Stimulated activated CD4-positive, alpha-beta T cell treated with anti-CD3 and anti-CD28 coated beads, Interleukin-1b, Interleukin-23, amount 100 ng/mL, for 1 hour (primary cell): ENCODE measurements at places on chromosomes 12 and 14.

DNA sequence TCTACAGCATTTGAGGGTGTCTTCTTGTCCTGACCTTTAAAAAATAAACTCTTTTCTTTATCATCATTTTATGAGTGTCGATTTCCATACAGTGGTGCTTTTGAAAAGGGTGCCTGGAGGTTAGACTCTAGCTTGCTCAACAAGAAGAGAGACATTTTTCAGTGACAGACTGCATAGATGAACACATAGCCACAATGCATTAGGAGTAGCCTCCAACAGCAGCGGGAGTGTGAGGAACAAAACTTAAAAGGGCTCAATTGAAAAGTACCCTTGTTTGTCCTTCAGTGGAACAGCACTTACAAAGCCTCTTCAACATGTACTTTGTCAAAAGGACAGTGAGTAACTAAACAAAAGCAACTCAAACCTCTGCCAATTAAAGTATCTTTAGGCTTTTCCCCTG, 119.3 kb downstream of the SOX5 start:
- DNase-seq = no peak

- no peak for DNase-seq
Measured at GRCh38 chr12:39277416-39277815, 165.5 kb downstream of the KIF21A start.

DNA sequence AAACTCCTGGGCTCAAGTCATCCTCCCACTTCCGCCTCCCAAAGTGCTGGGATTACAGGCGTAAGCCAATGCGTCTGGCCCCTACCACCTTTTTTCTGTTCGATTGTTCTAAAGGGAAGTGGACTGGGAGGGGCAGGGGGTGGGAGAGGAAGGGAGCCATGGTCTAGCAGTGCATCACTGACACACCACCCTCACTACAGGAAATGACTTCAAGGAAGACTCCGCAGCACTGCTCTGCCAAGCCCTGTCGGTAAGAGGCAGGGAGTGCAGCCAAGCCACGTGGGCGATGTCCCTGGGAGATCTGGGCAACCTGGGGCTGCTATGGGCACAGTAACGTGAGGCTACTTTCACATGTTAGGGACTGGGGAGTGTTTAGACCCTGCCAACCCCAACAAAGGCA, 18.0 kb downstream of the LRRC74A start:
- peak; percentile 21 for DNase-seq

GRCh38 chr12:24256684-24257083, 307.2 kb upstream of the SOX5 start:
- no peak for DNase-seq

DNA sequence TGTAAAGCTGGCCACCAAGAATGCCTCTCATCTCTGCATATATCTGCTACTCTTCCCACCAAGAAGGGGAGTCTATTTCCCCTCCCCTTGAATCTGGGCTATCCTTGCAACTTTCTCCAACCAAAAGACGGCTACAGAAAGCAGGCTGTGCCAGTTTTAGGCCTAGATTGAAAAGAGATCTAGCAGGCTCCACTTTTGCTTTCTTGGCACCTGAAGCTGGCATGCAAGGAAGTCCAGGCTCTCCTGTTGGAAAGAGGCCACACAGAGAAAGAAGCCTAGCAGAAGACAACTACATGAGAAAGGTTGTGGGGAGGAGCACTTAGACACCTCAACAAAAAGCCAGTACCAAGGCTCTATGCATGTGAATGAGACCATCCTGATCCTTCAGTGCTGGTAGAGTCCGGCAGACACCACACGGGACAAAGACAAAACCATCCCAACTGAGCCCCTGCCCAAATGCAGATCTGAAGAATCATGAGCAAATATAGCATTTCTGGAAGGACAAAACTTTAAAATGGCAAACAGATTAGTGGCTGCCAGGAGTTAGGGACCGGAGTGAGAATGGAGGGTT, 68.0 kb downstream of the SPPL3 start:
- DNase-seq = no peak

GRCh38 chr14:30330445-30330844, 228.5 kb upstream of the G2E3 start:
- DNase-seq = no peak

GRCh38 chr12:12219664-12220063, 47.2 kb downstream of the LRP6 start:
- no peak for DNase-seq

DNA sequence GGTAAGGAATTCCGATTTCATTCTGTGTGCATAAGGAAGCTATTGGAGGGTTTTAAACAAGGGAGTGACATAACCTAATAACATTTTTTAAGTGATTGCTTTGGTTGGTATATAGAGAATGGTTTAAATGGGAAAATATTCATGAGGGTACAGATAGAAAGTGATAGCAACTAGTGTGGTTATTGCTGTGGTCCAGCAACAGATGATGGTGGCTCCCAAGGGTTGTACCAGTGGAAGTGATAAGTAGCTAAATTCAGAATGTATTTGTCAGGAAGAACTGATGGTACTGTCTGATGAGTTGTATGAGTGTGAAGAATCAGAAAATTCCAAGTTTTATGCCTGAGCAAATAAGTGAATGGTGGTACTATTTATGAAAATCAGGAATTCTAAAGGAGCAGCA, 2.6 kb upstream of the CNOT2 start:
- DNase-seq = no peak

- no peak for DNase-seq
Measured at GRCh38 chr14:50666772-50667683, 1.1 kb downstream of the SAV1 start.

GRCh38 chr12:109671502-109671901, 42.1 kb upstream of the FAM222A start:
- DNase-seq = no peak

DNA sequence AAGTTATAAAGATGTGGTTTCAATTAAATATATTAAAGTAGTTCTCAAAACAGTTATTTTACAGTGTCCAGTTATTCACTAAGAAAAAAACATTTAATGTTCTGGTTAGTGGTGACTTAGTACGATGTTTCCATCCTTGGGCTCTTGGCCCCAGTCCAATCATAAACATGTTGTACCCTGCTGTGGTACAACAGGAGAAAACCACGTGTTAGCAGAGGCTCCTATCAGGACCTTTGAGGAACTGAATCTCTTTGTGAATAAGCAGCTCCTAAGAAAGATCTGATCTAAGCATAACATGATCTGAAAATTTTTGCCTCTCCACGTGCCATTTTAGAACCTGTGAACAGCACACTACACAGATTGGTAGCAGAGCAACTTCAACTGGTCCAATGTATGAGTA, 234.0 kb downstream of the SYT1 start:
- DNase-seq = no peak

DNA sequence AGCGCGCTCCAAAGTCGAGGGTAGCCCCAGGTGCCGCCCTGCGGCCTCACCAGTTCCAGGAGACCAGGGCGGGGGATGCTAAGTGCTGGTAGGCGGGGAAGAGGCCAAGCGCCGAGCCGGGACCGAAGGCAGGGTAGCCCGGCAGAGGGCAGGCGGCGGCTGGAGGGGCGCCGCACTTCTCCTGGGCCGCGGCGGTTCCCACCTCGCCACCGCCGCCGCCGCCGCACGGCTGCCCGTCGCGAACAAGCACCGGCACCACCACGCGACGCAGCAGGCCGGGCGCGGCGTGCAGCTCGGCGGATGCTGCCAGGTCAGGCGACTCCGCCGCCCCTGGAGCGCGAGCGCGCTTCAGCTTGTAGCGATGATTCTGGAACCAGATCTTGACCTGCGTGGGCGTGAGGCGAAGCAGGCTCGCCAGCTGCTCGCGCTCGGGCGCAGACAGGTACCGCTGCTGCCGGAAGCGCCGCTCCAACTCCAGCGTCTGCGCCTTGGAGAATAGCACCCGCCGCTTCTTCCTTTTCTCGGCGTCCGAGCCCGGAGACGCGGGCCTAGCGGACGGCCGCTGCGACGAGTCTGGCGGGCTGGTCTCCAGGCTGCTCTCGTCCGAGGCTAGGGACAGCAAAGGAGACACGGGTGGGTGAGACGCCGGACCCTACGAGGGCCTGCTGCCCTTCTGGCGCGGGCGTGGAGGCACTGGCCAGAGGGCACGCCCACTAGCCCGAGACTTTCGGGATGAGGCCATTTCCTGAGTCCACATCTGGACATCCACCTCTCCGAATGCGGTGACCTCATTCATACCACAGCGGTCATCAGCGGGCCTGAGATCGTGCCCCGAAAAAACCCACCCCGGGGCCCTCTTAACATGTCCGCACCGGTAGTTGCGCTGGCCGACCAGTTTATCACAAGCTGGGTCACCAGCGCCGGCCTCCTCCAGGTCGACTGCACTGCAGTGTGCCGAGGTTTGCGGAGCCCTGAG, 1.3 kb downstream of the NKX2-8 start:
- no peak for DNase-seq

GRCh38 chr12:130703733-130704375, 12.2 kb downstream of the RIMBP2 start:
- no peak for DNase-seq

DNA sequence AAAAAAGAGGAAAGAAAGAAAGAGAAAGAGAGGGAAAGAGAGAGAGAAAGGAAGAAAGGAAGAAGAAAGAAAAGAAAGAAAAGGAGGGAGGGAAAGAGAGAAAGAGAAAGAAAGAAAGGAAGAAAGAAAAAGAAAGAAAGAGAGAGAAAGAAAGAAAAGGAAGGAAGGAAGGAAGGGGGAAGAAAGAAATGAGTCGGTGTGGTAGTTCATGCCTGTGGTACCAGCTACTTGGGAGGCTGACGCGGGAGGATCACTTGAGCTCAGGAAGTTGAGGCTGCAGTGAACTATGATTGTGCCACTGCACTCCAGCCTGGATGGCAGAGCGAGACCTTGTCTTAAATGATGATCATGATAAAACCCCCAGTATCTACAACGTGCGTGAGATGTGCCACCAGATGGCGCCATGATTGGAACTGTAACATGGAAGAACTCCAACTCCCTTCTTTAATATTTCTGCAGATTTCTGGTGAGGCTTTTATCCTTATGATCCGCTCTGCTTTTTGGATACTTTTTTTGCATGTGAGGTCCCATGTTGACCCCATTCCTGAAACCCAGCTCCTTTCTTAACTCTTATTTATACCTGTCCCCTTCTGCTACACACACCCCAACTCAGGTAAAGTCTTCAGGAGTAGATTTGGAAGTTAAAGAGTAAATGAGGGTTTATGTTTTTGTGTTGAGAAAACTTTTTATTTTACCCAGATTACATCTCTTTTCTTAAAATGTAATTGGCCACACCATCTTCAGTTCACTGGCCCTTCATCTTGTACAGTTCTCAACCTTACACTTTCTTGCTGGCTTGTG, 25.6 kb downstream of the RNASE10 start:
- DNase-seq = peak; percentile 26

DNA sequence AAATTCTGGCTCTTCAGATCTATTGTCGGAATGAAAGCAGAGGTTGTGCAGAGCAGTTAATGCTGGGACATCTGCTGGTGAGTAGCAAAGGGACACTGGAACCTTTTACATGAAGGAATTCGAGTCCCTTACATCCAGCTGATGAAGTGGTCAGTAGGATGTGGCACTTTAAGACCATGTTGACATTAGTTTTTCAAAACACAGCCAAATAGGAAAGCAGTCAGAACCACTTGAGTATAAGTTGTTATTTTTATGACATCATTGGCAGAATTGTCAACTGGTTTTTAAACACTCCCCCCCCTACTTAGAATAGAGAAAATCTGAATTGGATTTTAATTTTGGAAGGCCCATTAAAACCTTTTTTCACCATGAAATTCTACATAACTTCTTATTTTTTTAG, 46.8 kb upstream of the AMN start:
- DNase-seq = no peak

GRCh38 chr14:102185360-102185759, 45.7 kb downstream of the WDR20 start:
- DNase-seq = no peak

DNA sequence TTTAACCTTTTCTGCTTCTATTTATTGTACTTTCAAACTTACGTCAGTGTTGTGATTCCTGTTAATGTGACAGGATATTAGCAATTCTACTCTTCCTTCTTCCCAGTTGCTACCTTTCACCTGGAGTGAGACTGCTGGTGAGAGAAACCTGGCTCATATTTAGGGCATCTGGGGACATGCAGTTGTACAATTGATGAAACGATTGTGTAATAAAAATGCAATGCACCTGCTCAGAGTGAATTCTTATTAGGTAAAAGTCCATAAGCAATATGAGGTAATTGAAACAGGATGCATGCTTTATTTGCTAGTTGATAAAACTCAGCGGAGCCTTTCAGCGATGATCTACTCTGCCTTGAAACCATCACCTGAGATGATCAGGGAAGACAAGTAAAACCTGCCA, 116.1 kb upstream of the FBXO33 start:
- DNase-seq = no peak

DNA sequence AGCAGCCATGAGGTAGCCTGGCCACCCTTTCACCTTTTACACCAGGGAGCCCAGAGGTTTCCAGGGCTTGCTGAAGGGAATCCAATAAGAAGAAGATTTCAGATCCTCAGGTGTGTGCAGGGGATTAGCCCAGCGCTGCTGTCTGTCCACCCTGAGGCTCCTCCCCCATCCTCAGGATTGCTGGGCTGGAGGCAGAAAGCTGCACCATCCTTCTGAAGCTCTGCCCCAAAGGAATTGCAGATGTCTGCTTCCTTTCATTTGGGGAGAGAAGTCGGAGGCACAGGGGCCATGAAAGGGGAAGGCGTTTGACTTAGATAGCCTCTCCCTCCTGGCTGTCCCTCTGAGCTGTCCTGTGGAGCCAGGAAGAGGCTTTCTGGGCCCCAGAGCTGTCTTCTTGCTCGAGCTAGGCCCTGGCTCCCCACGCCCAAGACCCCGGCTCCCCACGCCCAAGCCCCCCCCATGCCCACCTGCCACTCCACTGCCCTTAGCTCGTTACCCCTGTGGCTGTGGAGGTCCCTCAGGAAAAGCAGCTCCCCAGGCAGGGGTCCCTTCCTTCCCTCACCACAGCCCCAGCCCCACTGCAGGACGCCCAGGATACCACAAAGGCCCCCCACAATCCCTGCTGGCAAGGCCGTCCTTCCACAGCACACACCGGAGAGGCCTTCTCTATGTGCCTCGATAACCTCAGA, 359.0 kb downstream of the CACNA1C start:
- no peak for DNase-seq

- DNase-seq = no peak
Measured at GRCh38 chr14:69693145-69693544, 73.8 kb upstream of the SRSF5 start.

- no peak for DNase-seq
Measured at GRCh38 chr14:42277840-42278239, 671.2 kb downstream of the LRFN5 start.

- no peak for DNase-seq
Measured at GRCh38 chr14:100428727-100429126, 105.6 kb downstream of the SLC25A47 start.
